ENCODE measurements at places on chromosomes 7 and 10.
A peak's percentile ranks its signal among the peaks of the same experiment; 100 is the strongest.

- peak; percentile 85 for DNase-seq
Measured at GRCh38 chr10:103491729-103492364, 1.7 kb upstream of the NEURL1 start.

DNA sequence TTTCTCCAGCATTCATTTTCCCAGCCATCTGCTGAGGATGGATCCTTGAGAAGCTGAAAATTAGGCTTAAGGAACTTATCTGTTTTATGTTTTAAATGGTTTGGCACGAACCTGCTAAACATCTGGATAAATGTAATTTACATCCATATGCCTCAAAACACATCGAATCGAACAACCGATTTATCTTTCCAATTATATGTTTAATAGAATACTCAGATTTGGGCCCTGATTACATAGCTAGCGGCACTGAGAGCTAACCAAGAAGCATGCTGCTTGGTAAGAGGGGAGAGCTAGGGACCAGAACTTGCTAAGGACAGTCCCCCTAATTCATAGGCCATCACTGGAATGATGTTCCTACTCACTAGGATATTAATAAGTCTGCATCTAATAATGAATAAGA is 144.4 kb downstream of the BUB3 start:
- DNase-seq, result no peak

DNA sequence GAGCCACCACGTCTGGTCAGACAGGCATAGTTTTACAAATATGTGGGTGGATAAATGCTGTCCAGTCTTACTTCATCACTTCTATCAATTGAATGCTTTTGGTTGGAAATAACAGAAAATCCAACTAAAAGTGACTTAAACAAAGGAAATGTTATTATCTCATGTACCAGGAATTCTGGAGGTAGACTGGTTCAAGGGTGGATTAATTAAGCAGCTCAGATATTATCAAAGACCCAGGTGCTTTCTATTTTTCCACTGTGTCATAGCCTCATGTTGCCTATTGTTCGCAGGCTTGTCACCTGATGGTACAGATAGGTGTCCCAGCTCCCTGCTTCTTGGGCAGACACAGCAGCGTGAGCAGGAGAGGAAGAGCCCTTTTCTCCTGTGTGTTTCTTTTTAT is 156.1 kb upstream of the CTBP2 start:
- no peak for DNase-seq

DNA sequence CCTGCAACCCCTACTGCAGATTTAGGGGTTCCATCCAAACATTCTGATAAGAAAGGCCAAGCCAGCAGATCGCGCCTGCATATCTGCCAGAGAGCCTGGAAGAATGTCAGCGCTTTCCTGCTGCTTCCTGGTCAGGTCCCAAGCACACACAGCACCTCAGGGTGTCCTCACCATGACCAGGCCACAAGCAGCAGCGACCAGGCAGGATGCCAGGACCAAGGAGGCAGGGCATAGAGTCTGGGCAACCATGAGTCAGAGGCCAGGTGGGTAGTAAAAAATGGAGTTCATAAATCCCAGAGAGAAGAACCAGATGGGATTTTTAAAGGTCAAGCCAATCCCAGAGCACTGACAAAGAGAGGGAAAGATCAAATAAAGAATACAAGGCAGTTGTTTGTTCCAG is 5.5 kb upstream of the FAM131B start:
- DNase-seq, result no peak

DNA sequence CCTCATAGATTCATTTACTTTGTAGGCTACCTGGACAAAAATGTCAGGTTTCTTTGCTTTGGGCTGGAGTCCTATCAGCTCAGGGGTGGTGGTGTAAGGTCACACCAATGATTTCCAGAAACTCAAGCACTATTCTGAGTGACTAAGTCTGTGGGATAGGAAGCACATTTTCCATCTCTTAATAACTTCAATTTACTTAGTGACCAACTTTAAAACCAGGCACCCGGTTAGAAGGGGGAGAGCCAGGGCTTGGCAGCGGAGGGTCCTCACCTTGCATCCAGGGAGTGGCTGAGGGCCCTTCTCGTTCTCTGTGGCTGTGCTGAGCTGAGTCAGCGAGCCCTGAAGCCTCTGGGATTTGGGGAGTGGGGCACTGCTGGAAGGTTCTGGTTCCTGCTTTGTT is 6.7 kb downstream of the CHST3 start:
- no peak for DNase-seq

DNA sequence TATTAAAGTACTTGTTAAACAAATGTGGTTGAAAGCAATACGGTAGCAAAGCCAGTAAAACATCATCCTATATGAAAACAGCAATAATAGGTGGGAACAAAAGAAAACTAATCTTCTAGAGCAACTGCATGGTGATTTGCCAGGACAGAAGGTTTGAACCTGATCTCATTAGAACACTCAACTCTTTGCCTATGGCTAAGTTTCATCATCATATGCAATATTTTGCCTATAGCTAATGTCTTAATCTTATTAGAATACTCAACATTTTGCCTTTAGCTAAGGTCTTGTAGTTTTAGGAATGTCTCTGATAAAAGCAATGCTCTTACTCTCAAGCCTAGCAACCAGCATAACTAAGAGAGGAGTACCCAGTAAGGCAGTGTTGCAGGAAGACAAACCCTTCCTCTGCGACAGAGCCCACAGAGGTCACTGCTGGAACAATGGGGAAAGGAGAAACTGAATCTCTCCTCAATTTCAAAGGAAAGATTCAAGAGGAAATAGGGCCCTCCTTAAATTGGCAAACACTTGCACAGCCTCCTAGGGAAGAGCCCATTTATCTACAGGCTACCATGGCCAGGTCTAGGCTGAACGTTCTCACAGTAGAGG is 38.3 kb downstream of the CADPS2 start:
- no peak for DNase-seq

DNA sequence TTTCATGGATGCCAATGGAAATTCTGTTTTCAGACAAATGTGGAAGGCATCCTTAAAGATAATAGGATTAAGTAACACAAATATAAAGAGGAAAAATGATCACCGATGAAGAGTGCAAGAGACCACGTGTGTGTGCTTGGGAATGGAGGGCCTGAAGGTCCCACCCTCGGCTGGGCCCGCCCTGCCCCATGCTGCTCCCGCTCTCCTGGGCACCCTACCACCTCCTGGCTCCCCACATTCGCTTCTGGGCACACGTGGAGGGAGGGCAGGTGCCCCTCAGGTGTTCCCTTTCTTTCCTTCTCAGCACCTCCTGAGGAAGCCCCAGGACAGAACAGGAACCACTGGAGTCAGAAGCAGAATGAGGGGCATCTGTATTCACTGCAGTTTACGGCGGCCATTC is 367.6 kb downstream of the DNAJB6 start:
- DNase-seq, result no peak

DNA sequence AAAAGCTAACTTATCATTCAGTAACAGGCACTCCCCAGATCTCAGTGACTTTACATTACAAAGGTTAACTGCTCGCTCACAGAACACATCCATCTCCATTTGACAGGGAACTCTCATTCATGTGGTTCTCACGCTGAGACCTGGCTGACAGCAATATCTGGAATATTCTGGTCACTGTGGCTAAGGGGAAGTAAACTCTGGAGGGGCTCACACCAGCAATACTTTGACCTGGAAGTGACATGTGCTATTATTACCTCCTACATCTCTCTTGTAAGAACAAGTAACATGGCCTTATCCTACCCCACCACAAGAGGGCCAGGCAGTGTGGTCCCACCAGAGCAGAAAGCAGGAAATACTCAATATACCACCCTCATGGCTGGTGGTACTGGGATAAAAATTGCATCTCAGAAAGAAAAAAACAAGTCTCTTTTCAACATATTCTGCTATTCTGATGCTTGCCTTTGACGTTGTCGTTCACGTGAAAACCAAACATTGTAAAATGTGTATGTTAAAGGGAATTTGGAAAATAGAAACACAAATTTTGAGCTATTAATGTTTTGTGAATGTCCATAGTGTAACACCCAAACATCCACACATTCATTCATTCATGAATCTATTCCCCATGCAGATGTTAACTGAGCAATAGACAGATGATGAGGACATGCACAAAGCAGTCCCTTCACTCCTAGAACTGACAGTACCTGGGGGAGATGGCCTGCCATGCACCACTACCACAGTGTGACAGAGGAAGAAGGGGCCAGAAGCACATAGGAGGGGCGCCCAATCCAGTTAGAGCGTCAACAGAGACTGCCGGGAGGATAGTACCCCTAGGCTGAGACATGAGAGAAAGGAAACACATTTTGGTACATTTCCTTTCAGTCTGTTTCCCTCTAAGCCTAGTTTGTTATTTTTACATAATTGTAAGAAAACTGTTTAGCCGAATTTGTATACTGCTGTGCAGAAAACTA is 166.0 kb upstream of the SP4 start:
- no peak for DNase-seq

DNA sequence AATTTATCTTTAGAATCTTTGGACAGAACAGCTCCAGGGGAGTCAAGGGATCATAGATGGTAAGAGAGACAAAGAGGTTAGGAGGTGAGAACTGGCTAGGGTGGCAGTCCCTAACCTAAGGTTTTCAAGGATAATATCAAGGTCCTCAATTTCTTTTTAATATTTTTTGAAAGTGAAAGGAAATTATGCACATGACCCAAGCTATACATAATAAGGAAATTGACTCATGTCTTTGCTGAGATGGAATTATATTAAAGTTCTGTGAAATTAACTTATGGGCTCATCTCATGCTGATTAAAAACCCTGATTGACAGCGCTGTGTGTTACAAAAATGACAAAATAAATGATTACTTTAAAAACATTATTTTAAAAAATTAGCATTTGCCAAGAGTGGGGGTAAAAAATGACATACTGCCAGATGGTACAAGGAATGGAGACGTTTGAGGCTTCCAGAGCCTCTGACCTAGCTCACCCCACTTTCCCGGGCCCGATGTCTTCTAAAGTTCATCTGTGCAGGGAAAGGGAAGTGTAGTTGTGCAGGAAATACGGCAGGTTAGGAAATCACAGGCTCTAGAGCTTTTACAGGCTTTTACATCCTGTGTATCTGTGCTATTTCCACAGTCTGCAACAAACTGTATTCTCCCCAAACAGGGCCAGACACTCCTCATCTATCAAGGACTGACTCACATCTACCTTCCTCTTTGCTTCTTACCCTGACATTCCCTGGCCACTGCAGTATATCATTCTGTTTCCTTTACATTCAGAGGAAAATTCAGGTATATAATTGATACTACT is 185.6 kb upstream of the PRSS58 start:
- DNase-seq, result no peak

DNA sequence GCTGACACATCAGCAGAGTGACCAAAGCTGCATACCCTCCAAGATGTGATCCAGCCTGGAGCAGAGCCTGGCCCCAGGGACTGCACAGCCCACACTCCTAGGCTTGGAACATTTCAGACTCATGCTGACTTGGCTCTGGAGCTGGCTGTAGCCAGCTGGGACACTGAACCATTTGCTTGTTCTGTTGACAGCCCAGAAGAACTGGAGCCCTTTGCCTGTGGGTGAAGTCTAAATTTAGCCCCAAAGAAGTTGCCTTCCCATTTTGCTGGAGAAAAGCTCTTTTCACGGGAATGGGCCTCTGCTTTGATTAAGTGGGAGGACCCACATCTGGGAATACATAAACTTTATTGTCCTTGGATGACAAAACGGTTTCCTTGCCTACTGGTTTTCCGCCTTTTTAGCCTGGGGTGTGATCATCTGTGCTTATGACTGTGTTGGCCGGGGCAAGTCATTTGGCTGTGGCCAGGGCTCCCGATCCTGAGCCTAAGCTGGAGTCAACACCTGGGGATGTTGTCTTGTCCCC is 186.2 kb upstream of the BMPER start:
- peak; percentile 78 for DNase-seq

GRCh38 chr7:42709284-42709683 is 202.6 kb downstream of the C7orf25 start:
- DNase-seq, result no peak

- no peak for DNase-seq
Measured at GRCh38 chr10:95282107-95282506, 8.7 kb downstream of the PDLIM1 start.

- DNase-seq, result no peak
Measured at GRCh38 chr10:4018054-4018511, 233.1 kb upstream of the KLF6 start.

- DNase-seq, result no peak
Measured at GRCh38 chr7:119436882-119437281, 836.1 kb upstream of the KCND2 start.

- DNase-seq, result no peak
Measured at GRCh38 chr10:126525326-126525725, 137.0 kb upstream of the ADAM12 start.

GRCh38 chr7:20264623-20265022 is 47.4 kb upstream of the MACC1 start:
- DNase-seq, result no peak

GRCh38 chr7:55286666-55287065 is 78.5 kb upstream of the LANCL2 start:
- no peak for DNase-seq

GRCh38 chr7:33666531-33666930 is 238.8 kb upstream of the BMPER start:
- no peak for DNase-seq

- peak; percentile 91 for DNase-seq
Measured at GRCh38 chr7:20329389-20330238, 1.1 kb upstream of the ITGB8 start.

GRCh38 chr7:94434042-94434441 is 39.3 kb downstream of the COL1A2 start:
- DNase-seq, result no peak

- no peak for DNase-seq
Measured at GRCh38 chr10:117249493-117250093, 8.7 kb downstream of the SLC18A2 start.

GRCh38 chr7:142866361-142867096 is 11.7 kb downstream of the EPHB6 start:
- DNase-seq, result no peak

DNA sequence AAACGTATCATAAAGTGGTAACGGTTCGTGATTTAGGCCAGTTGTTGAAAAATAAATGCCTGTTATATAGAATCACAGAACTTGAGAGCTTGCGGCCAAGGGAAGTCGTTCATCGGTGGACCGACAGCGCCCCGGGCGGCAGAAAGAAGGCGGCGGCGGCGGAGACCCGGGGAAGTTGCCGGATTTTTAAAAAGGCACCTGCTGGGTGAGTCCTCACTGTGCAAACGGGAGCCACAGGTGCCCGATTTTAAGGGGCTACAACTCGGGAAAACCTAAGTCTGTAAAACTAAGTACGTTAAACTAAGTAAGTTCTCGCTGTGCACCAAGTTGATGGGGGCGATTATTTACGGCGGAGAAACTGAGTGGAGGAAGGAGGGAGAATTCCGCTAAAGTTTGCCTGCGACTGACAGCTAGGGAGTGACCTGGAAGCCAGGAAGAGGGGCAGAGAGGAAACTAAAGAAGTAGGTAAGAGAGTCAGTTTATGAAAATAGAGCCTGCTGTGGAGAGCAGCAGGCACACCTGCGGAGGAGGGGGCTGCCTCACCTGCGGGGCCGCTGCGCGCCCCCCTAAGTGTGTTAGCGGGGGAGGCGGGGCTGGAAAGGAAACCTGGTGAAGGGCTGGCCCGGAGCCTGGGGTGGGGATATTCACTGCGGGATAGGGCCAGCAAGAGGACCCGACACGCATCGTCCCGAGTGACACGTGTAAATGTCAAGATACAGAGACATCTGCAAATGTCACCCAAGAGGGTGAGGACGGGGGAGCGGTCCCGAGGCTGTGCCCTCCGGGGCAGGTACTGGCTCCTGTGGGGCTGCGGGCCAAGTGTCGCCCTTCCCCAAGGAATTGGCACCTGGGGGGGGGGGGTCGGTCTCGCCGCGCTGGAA is 996 bp downstream of the ADAM12 start:
- DNase-seq, result peak; percentile 93

All from muscle of back (tissue), 13 donors.